ENCODE measurements at places on chromosomes 12 and 14. TPM values are rescaled to one million over a fixed set of nuclear protein-coding genes. Genes with fewer than 3 reads are reported as not detected.

GRCh38 chr14:101402936-101403660 is 158.2 kb upstream of the DIO3 start:
- no peak for DNase-seq

GRCh38 chr14:72420749-72421474 is 473.0 kb downstream of the DPF3 start:
- DNase-seq = peak; percentile 25

DNA sequence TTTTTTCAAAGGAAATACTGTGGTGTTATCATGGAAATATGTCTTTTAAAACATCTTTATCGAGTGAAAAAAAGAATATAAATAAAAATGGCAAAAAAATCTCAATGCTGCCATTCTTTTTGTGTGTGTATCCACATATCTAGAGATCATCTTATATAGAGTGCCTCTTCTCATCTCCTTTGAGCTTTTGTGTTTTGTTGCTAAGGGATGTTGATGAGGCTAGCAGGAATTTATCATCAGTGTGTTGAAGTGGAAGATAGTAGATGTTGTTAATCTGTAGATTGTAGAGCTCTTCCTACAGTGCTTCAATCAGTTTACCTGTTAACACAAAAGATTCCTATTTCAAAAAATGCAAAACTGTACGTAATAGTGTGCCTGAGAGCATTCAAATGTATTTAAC is 1738.0 kb upstream of the SEL1L start:
- no peak for DNase-seq

The HOXC10 gene
- 1.6 TPM for total RNA-seq

DNA sequence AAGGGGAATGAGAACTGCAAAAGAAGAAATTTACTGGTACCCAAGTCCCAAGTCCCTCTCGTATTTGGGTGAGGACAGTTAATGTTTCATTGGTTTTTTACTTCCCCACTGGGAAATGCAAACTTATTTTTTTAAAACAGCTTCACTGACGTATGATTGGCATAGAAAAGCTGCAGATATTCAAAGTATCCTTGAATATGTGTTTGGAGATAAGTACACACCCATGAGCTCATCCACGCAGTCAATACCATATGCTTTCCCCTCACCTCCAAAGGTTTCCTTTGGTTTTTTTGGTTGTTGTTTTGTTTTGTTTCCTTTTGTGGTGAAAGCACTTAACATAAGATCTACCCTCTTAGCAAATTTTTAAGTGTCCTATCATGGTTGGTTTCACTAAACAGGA is 13.1 kb downstream of the TCTN2 start:
- no peak for DNase-seq

The WNT5B gene
- 9.8 TPM for total RNA-seq
